ENCODE measurements at places on chromosomes 16 and 17.
A peak's percentile ranks its signal among the peaks of the same experiment; 100 is the strongest.

- no peak for DNase-seq
Measured at GRCh38 chr17:40529991-40530390, 28.6 kb upstream of the TNS4 start.

GRCh38 chr16:85761861-85762260 lies 11.0 kb upstream of the C16orf74 start:
- no peak for DNase-seq

GRCh38 chr17:77693776-77694175 lies 264.7 kb upstream of the TNRC6C start:
- no peak for DNase-seq

GRCh38 chr16:10618710-10619209 lies 38.4 kb upstream of the EMP2 start:
- DNase-seq, result no peak

DNA sequence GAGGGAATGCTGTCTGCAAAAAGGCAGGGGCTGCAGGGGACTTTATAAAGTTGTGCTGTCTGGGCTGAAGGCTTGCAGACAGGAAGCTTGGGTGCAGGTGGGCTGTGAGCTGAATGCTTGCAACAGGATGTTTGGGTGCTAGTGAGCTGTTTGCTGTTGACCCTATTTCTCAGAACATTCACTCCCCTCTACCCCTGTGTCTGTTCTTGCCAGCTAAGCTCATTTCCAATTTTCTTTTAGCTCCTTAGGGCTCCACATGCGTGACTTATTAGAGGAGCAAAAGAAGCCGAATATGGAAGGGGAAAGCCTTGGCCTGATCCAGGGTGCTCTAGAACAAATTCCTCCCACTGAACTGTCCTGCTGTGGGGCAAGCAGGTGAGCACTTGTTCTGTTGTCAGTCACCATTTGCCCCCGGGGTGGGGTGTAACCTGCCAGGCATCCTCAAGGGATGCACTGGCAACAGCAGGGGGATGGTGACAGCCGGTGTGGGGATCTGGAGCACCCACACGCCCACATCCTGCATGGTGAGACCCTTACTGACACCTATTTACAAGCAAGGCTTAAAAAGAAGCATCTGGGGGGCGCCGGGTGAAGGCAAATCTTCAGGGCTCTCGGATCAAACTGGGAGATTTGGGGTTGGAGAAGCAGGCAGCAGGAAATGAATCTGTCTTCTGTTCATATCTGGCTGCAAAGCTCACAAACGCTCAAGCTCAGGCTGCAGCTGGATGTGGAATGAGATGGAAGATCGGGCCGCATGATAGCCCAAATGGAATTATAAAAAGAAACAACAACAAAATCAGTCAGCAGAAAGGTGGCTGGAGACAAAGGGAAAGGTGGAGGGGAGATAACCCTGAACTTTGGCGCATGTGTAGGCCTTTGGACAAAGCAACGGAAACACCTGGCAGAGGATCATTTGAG lies 21.1 kb upstream of the NUP93 start:
- DNase-seq, result peak; percentile 86

GRCh38 chr17:50832267-50832863 lies 3.0 kb upstream of the WFIKKN2 start:
- DNase-seq, result no peak

DNA sequence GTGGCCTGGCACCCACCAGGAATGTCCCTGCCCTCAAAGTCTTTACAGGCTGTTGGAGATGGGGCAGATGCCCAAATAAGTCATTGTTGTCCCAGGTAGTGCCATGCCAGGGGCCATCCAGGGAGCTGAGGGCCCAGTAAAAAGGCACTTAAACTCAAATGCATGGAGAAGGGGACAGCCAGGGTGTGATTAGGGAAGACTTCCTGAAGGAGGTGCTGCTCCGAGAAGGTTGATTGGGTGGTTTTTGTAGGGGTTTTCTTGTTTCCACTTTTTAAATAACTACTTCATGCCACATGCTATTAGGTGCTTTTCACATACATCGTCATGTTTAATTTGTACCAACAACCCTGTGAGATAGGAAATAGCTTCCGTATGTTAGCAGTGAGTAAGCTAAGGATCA lies 66.9 kb downstream of the RAI1 start:
- DNase-seq, result no peak

GRCh38 chr16:82987767-82988166 lies 361.0 kb downstream of the CDH13 start:
- no peak for DNase-seq

- DNase-seq, result no peak
Measured at GRCh38 chr17:82560802-82561428, 41.4 kb downstream of the FOXK2 start.

GRCh38 chr17:49975531-49975930 lies 6.5 kb downstream of the DLX4 start:
- no peak for DNase-seq

DNA sequence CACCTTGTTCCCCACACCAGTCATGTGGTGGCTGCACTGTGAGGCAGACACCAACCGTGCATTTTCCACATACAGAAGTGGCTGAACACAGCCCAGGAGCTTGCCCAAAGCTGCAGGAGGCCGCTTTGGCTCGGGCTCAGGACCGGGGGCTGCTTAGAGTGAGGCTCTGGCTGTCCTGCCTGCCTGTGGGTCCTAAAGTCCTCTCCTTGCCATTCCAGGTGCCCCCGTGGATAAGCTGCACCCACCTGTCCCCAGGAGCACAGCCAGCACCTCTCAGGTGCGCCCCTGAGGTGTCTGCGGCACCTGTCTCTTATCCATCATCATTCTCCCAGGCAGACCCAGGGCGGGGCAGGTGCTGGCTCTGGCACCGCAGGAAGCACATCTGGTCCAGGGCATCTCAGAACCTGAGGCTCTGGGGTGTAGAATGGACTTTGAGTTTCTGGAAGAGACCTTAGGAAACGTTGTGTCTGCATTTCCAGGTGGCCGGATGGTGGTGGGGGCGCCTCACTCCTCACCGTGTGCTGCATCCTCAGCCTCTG lies 180.5 kb upstream of the ZNF469 start:
- no peak for DNase-seq

GRCh38 chr16:86018487-86018886 lies 119.5 kb downstream of the IRF8 start:
- no peak for DNase-seq

GRCh38 chr17:68103148-68103547 lies 67.6 kb downstream of the KPNA2 start:
- DNase-seq, result no peak

GRCh38 chr17:27525316-27525715 lies 69.1 kb downstream of the KSR1 start:
- DNase-seq, result no peak

DNA sequence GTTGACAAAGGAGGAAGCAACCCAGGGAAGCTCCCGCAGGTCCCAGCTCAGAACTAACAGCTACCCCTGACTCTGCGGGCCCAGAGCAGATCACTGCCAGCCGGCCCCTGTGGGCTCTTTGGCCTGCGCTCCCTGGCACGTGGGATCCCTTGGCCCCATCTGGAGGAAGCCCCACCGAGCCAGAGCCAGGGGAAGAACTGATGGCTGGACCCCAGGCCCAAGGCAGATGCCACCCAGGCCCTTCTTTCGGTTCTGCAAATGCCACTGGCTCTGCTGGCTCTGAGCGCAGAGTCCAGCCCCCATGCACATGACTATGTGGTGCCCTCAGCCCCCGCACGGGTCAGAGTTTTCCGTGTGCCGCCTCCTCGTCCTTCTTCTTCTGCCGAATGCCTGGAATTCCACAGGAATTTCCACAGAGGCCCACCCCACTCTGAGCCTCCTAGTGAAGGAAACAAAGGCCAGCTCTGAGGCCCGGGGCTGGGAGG lies 35.8 kb upstream of the SNN start:
- no peak for DNase-seq

DNA sequence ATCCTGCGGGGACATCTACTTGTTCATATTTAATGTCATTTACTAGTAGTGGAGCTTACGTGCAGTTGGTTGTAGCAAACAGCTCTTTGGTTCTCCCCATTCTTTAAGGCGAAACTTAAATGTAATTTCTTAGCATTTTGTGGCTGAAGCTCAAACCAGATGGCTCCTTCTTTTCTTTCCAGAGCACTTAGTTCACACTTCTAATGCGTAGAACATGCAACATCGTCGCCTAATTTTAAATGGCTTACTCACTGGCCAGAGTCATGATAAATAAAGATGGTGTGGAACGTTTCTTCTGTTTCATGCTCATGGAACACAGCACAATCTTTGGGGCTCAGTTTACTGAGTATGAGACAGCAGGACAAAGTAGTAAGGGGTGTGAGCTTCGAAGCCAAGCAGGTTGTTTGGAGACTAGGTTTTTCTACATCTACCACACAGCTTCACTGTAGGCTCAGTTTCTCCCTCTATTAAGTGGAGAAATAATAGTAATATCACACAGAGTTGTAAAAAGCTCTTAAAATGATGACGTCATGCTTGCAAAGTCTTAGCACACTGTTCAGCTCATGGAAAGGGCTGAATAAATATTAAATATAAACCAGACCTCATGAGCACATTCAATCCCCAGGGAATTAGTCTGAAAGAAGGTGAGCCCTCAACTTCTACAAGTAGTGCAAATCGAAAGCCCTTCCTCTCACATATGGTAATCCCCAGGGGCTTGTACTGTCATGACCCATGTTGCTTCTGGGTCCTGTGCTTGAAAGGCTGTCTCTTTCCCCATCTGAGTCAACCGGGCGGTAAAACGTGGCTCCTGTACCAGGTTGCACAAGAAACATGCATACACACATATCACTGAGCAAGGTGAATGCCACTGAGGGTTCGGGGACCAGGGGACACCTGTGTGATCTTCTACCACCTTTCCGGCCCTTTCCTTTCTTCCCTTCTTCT lies 384.3 kb downstream of the CDH13 start:
- no peak for DNase-seq

- no peak for DNase-seq
Measured at GRCh38 chr17:30472238-30472890, 4.8 kb upstream of the GOSR1 start.

GRCh38 chr17:65850486-65850885 lies 289.0 kb upstream of the AXIN2 start:
- DNase-seq, result no peak

DNA sequence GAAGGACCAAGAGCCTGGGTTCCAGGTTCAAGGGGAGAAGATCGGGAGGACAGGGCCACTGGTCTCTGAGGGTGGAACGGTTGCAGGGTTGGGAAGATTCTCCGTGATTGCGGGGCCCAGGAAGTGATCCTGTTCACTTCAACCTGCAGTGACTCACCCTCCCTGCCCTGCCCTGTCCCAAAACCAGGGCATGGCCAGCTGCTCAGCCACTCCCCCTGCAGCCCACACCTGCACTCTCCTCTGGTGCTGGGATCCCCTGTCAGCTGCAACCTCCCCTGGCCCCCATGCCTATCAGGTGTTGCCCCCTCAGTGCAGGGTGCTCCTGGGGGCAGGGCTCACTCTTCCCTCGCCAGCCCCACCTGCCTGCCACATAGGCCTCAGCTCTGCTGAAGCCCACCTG lies 1.1 kb downstream of the RUNDC3A start:
- no peak for DNase-seq

GRCh38 chr17:193841-194806 lies 12.7 kb upstream of the DOC2B start:
- no peak for DNase-seq

DNA sequence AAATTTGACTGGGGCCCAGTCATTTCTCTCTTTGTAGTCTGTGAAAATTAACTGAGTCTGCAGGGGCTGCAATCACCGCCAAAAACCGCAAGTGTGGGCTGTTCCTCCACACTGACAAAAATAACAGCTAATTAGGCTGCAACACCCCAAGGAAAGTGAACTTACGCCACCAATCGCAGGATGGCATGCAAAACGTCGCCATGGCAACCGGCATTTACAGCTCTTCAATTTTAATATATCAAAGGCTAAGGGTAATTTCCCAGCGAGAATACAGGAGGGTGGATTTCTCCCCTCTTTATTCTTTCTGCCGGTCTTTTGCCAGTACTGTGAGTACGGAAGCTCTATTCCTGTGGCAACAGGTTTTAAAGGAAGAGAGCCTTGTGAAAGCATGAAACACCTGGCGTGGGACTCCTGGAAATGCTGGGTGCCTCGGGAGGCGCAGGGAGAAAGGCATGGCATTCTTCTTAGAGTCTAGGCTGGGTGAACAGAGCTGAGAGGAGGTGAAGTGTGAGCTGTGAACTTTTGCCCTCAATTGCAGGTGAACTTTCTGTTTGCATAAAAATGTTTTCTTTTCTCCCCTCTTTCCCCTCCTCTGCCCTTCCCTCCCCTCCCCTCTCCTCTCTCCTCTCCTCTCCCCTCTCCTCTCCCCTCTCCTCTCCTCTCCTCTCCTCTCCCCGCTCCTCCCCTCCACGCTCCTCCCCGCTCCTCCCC lies 399.7 kb downstream of the XYLT1 start:
- peak; percentile 73 for DNase-seq

- DNase-seq, result no peak
Measured at GRCh38 chr17:38451030-38451839, 23.0 kb downstream of the ARHGAP23 start.

DNA sequence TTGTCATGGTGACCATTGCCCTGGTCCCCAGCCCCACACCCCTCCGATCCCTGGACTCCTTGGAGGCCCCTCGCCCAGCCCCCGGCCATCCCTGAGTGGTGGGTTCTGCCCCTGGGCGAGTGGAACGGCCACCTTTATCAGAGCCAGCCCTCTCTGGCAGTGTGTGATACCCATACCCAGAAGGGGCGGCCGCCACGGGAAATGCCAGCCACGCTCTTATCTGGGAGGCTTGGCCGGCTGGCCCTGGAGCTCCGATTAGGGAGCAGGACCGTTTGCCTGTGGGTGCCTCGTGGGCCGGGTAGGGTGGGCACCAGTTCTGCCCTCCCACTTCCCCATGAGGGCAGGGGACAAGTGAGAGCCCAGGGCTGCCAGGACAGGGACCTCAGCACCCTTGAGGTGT lies 58.3 kb upstream of the ZC3H18 start:
- no peak for DNase-seq

DNA sequence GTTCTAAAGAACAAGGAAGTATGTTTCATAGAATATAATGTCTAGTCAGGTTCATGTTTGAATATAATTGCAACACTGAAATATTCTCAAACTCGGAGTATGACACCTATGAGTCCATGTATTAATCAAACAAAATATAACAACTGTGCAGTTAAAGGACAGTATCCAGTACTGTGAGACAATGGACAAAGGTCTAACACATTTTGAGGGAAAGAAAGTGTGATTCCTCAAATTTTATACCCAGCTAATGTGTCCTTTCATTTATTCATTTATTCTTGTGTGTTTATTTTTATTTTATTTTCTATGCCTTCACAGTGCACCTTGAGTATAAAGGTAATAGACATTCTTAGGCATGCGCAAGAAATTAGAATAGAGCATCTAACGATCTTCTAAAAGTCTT lies 401.0 kb upstream of the ZFHX3 start:
- DNase-seq, result no peak

GRCh38 chr17:75153780-75154194 lies 525 bp downstream of the JPT1 start:
- DNase-seq, result no peak
